ENCODE measurements at places on chromosomes 6 and 20.

DNA sequence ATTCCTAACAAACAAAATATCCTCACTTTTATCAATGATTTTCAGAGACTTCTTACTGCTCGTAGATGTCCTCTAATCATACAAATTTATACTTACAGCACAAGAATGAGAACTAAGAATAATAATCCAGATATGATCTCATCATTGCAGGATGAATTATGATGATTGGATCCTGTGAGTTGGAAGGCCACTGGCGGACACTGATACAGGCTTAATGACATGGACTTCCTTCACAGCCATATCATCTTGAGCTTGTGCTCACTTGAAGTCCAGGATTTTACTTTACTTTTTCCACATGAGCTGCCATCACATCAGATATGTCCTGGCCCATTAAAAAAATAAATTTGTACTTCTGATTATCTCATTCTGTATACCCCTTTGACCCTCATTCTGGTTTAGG lies 94.3 kb downstream of the NKAIN2 start:
- no peak for DNase-seq

GRCh38 chr20:21820045-21820444 lies 114.6 kb downstream of the PAX1 start:
- DNase-seq = no peak

DNA sequence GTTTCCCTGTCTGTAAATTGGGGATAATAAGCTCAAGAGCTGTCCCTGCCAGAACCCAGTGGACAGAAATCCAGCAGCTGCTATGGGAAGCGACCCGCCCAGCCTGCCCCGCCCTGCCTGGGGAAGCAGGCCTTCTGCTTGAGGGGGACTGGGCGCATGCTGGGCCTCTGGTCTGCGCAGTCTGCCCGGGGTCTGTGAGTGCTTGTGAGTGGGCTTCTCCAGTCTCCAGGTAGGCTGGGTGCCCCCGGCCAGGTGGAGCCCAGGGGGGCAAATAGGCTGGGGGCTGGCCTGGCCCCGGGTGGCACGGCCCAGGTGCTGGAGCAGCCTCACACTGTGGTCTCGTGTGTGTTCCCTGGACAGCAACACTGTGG lies 648 bp upstream of the RBBP8NL start:
- DNase-seq = no peak

GRCh38 chr6:70376628-70377027 lies 36.7 kb upstream of the FAM135A start:
- DNase-seq = no peak

DNA sequence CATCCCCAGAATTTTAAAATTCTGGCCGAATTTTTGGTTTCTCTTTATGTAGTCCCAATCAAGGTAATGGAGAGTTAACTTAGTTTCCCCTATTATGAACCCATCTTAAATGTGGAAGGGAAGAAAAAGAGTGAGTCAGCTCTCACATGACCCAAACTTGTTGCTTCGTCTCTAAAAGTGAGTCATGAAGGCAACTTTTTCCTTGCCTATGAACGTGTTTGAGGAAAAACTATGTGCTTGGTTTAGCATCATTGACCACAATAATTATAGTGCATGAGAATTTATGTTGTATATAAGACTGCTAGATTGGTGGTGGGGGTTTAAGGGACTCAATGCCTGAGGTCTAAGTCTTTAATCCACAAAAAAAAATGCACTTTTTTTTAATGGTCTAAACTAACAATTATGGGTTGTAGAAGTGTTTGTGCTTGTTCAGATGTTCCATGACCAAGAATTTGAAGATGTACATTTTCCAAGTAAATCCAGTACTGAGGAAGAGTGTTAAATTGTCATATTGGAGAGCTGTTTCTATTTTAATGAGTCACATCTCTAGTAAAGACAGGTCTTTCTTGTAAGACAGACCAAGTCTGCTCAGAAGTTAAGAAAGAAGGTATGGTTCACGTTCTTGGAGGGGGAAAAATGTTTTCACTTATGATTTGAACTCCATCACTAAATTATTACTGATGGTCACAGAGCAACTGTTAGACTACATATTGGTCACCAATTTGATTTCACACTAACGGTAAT lies 409.9 kb upstream of the MARCKS start:
- no peak for DNase-seq

DNA sequence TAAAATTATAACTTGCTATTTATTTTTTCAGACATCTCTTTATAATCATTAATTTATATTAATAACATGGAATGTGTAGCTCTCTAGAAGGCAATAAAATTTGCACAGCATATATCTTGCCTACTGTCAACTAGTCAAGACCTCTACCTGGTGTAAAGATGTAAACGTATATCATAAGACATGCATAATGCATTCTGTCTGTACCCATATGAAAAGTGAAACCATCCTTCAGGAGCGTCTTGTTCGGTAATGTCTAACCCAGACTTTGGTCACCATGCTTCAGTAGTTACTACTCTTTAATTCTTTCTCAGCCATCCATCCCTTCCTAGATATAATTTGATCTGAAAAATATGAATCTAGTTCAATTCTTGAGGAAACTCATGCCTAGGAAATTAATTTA lies 21.0 kb downstream of the CEP43 start:
- DNase-seq = no peak

DNA sequence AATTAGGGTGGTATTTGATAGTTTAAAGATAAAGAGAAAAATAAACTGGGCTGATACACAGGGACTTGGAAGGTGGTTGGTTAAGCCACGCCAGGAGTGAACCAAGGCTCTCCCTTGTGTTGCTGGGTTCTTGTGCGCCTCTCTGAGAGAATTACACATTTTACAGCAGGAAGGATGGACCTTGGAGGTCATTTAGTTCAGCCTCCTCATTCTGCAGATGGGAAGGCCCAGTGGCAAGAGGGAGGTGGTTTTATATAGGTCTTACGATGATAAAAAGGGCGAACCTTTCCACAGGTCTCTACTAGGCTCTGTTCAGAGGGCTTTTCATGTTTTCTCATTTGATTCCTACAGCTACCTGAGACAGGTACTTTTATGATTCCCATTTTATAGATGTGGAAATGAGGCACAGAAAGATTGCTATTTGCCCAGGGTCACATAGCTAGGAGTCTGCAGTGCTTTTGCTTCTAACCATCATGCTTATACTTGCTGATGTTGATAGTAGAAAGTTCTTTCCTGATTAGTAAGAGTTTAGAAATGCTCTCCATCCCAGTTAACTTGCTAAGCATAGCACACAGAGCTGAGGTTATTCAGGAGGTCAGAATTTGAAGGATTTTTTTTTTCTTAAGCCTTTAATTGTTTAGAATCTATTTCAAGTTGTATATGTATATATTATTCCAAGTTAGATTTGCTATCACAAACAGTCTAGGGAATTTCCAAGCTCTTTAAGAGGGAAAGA lies 12.8 kb downstream of the HIVEP1 start:
- DNase-seq = no peak

DNA sequence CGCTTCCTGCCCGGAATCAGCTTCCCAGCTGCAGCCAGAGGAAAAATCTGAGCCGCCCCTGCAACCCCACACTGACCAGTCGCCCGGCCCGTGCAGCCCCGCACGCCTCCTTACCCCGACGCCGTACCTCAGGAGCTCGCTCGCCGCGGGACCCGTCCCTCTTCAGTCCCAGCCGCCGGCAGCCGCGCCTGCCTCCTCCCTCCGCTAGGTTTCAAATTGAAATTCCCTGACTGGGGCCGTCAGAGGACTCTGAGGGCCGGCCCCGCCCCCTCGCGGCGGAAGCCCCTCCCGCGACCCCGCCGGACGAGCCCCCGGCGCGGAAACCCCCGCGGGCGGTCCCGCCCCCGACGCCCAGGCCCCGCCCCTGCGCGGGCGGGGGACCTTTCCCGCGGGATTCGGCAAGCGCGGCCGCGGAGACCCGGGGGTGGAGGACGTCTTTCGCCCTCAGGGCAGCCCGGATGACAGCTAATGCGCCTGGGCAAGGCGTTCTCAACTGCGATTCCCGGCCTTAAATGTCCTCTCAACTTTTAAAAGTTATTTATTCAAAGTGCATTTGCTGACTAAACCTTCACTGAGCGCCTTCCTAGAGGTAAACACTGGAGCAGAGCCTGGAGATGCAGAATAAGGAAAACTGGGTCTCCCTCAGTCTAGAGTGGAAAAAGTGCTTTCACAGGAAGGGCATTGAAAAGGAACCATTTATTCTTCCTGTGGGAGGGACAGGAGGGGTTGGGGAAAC lies at the start of gene EPB41L2:
Gene EPB41L2 (minus strand): TSS at position 218 of the 736 bp plus-strand sequence. CDS start 106,760 bp downstream, outside the sequence.
- peak; percentile 93 for DNase-seq

DNA sequence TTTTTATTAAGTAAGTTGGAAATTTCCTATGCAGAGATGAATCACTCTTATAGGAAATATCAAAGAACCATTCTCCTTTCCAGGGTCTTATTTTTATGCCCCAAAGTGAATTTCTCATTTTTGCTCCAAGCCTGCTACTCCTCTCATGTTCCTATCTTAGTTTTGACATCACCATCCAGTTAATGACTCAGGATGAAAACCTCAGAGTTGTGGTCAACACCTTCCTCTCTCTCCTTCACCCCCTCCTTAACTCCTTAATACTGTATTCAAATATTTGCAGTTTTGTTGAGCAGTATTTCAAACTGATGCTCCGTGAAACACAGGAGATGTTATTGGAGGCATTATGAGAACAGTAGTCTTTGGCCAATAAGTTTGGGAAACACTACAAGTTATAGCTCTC lies 64.1 kb downstream of the NRN1 start:
- no peak for DNase-seq

DNA sequence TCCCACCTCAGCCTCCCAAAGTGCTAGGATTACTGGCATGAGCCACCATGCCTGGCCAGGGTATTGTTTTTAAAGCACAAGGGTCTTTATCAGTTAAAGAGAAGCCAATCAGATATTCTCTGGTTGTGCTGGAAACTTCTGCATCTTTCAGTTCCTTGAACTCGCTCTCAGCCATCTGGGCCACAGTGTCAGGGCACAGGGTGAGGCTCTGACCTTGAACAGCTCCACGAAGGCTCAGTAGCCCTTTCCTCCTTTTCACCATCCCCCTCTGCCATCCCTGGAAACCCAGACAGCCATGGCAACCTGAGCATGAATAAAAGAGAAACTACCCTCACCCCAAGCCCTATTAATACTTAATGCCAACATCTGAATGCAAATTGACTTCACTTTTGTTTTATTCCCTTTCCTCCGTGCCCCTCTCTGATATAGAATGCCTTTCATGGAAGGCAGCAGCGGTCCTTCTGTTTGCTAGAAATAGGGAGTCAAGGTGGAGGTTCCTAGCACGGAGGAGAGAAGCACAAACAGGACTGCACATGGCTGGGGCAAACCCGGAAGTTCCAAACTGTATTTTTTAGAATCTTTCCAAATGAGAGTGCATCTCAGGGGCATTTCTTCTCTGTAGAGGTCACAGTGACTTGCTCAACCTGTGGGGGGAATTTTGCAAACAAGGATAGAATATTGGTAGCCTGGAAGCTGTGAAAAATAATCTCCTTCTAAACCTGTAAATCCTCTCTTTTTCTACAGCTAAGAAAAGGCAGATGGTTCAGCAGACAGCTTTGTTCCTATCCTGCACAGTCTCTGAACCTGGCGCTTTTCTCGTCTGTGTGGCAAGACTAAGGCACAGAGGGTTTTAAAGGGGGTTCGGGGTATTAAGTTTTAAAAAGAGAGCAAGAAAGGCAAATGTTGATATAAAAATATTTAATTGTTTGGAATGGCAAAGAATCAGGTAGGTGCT lies 176.4 kb upstream of the RREB1 start:
- no peak for DNase-seq

GRCh38 chr6:88165844-88166492 lies at the start of gene CNR1:
Gene CNR1 (minus strand): TSS chr6:88166347. CDS start chr6:88145274, 21,073 bp downstream.
- peak; percentile 58 for DNase-seq

GRCh38 chr6:82711971-82712370 lies 348.4 kb downstream of the TPBG start:
- peak; percentile 77 for DNase-seq

DNA sequence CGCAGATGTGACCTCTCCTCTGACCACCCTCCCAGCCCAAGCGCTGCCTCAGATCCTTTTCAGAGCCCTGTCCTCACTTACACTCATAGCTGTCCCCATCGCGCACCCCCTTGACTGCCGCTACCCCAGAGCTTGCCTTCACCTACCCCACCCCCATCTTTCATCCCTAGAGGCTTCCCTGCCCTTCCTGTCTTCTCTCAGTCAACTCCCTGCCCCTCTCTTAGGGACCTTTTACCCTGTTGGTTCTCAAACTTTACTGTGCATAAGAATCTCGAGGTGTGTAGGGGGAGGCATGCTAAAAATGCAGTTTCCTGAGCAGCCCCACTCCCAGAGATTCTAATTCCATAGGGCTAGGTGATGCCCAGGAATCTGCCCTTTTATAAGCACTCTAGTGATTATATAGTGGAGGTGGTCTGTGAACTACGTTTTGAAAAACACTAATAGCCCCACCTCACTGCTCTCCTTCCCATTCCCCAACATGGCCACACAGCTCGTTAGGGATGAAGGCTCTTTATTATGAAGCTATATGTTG lies 725 bp downstream of the TM9SF4 start:
- no peak for DNase-seq
